ENCODE measurements at places on chromosomes 3 and 15.

DNA sequence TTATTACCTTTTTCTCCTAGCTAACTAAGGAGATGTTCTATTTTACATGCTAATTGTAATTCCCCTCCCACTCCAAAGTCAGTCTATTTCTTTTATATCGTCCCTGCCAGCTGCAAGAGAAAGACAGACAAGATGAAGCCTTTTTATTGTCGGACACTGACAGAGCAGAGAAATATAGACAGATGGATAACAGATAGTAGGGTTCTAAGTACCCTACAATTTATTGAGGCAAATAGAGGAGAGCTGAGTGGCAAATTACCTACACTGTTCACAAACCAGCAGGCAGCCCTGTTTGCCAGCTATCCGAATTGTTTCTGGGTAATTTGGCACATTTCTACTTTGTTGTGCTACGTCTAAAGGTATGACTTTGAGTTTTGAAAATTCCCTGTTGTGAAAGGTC is 392.3 kb upstream of the ZNF717 start:
- no peak for DNase-seq

DNA sequence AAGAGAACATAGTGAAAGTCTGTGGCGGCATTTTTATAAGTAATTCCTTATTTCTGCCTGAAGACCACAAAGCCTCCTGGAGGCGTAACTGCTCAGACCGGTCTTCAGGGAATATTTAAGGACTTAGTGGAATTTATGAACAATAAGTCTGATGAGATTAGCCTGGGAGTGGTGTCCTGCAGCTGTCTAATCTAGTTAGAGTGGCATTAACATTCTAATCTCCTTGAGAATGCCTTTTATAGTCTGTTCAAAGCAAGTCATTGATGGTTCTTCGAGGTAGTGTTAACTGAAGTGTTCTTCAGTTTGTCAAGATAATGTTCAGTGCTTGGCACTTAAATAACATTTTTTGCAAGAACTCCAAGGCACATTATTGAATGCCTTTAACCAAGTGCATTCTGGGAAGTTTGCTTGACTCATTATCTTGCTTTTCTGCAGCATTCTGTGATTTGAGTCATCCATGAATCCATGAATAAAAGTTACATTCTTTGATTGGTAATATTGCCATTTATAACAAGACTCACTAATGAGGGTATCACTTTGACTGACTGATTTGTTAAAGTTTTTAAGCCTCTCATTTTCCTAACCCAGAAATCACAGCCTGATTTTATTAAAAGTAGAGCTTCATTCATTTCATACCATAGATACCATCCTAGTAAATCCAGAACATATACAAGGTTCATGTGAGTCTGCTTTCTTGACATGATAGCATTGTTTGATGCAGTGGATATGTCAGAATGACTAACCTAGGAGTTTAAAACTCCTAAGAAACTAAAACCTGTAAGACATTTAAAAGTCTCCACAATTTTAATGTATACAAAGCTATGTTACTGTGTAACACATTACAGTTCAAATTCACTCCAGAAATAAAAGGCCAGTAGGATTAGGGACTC is 12.5 kb downstream of the RBM5 start:
- DNase-seq = no peak

DNA sequence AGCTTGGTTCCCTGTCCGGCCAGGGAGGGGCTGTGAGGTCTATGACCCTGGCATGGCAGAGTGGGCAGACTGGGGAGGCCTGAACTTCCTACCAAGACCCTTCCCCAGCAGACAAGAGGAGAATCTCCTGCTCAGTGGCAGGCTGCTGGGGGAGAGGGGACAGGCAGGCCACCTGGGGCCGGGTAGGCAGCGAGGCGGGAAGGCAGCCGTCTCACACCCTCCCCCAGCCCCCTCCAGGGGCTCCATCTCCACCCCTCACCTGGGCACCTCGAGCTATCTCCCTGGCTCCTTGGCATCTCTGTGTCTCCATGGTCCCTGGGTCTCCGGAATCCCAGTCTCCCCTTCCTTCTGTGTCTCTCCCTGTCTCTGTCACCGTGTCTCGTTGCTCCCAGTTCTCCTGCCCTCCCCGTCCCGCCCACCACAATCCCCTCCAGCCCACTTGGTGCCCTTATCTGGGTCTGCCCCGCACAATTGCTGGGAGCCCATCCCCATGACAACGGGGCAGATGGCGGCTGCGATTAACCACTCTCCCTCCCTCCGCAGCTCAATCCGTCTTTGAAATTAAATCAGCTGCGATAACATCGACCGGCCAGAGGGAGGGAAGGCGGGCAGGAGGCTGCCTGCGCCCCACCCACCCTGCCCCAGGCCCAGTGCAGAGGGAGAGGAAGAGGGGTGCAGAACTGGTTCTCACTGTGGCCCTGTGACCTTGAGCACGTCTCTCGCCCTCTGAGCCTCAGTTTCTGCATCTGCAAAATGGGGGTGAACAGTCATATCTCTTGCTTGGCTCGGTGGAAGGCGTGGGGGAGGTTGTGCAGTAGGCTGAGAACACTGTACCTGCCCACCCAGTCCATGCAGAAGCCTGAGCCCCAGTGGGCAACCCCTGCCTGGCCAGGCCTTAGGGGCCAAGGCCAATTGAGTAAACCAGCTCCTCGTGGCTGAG is 9.6 kb downstream of the DNAJB8 start:
- DNase-seq = no peak

DNA sequence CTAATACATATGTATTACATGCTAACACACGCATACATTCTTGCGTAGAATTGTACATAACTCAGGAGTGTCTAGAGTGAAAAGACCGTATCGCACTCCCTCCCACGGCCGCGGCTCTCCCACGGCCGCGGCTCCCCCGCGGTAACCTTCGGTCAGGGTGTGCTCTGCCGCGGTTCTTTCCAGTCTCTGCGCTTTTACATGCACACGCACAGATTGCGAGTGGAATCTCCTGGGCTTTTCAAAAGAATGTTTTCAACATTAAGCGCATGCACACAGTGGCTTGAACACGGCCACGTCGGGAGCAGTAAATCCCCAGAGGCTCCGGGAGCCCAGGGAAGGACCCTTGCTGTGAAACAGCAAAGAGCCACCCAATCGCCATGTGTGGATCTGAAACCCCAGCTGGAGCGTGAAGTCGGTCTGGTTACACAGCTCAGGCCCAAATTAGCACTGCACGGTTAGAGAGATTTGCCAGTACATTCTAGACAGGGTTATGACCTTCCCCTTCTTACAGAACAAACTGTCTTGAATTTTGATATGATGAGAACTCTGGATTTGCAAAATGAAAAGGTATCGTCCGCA is 805 bp upstream of the RGMA start:
- DNase-seq = no peak

GRCh38 chr15:87973501-87974215 is 282.9 kb downstream of the NTRK3 start:
- no peak for DNase-seq

- no peak for DNase-seq
Observed at GRCh38 chr3:173641696-173642095, 244.2 kb downstream of the NLGN1 start.

GRCh38 chr3:38163841-38164642 is 1.3 kb upstream of the OXSR1 start:
- no peak for DNase-seq

DNA sequence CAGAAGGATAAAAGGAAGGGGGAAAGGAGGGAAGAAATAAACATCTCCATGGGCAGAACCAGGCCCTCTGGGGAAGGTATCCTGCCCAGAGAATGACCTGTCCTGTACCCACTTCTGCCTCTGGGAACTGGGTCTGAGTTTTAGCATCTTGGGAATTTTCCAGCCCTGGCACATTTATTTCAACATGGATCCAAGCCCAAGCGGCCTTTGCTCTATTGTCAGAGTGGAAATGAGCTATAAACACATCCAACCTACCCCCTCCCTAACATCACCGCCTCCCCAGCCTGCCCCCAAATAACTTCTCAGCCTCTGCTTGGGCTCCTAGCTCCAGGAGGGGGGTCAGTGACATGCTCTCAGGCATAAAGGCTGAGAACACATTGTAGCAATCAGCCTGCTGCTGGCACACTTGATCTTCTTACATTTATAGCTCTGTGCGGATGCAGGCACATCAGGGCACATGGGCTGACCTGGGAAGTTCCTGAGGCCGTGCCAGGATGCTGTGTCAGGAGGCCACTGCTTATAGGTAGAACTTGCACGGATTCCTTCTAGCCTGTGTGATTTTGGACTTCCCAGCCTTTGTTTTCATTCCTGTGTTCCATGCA is 4.6 kb upstream of the OXTR start:
- DNase-seq = no peak

DNA sequence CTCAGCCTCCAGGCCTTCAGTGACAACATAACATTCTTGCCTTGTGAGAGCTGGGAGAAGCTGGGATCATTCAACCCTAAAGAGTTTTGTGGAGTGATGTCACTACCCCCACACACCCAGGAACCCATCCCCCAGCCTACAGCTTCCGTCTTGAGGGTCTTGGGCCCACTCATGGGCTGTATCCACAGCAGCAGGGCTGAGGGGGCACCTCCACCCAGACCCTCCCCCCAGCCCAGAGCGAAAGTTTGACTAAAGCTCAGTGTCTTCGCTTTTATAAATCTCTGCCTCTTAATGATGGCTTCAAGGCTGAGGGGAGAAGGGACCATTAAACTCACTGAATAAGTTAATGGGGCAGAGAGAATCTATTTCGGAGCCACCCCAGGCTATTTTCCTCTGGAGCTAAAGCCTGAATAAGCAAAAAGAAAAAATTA is 23.8 kb downstream of the NTRK3 start:
- DNase-seq = no peak

DNA sequence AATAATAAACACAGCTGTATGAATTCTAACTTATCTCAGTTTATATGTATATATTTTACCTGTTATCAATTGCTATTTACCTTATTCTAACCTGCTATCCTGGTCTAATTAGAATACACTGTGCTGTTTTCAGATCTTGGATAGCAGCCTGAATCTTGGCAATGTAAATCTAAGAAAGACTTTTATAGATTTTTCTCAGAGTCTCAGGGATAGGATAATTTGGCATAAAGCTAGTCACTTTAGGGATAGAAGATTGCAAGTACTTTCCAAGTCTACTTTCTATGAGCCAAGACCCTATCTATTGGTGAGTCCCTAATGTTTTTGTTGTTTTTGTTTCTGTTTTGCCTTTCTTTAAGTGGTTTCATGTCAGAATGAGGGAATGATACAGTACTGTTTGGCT is 695.7 kb downstream of the NAALADL2 start:
- DNase-seq = no peak

DNA sequence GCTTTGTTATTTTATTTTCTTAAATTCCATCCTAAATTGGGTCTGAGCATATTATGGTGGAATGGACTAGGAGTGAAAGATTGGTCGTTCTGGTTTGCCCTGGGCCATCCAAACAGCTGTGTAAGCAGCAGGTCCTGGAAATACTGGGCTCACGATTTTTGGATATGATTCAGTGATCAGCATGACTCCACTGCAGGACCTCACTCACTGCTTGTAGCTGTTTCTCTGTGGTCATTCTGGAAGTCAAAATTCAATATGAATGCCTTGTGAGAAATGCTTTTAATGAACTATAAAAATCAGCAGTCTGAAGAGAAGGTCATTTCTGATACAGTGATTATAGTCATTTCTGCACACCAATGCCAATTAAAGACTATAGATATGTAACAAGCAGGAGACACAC is 185.0 kb downstream of the RBMS3 start:
- DNase-seq = no peak

- DNase-seq = no peak
Observed at GRCh38 chr15:49673861-49674260, 53.0 kb downstream of the DTWD1 start.

GRCh38 chr3:175199961-175200360 is 340.8 kb downstream of the NAALADL2 start:
- no peak for DNase-seq

DNA sequence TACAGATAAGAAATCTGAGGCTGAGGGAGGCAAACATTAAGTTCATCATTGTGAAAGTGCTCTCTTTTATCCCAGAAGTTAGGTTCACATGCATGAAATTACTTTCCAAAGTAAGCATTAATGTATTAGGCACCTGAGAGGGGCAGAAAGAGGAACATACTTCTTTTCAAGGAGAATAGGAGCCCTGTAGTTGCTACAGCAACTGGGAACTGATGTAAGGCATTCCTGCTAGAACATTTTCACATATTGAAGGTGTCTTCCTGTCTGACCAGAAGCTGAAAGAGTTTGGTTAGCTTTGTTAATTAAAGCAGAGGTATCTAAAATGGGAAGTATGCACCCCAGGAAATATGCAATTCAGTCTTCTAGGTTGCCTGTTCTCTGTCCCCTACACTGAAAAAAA is 65.5 kb upstream of the ZBTB20 start:
- no peak for DNase-seq

DNA sequence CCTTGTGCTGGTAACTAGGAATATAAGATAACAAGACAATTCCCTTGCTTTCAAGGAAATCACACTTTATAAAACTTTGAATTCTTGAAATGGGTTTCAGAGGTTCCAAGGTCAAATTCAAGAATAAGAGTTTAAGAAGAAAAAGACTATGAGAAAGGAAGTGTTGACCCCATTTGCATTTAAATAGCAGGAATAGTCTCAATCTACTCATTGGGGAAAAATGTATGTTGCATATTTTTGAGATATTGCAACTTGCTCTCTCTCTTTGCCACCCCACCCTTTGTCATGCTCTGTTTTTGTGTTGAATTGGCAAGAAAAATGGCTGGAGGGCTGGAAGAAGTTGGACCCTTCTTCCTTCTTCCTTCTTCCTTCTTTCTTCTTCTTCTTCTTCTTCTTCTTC is 699.2 kb downstream of the TUSC7 start:
- no peak for DNase-seq

GRCh38 chr3:143951351-143951971 is 20.2 kb upstream of the DIPK2A start:
- no peak for DNase-seq

- no peak for DNase-seq
Observed at GRCh38 chr3:185728630-185729336, 96.1 kb downstream of the IGF2BP2 start.

DNA sequence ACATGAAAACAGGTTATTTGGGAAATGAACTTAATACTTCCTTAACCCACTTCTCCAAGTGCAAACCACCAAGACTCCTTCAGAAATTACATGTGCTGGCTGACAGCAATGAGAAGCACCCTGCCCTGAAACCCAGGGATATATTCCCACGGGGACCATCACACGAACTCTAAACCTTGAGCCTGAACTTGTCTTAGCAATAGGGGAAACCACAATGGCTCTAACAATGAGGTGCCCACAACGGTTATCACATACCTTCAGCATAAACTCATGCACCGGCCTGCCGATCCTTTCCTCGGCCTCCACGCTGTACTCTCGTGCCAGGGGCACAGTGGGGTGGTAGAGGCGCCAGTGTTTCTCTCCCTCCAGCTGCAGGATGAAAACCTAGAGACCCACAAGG is 13.4 kb downstream of the RIOX2 start:
- DNase-seq = no peak

DNA sequence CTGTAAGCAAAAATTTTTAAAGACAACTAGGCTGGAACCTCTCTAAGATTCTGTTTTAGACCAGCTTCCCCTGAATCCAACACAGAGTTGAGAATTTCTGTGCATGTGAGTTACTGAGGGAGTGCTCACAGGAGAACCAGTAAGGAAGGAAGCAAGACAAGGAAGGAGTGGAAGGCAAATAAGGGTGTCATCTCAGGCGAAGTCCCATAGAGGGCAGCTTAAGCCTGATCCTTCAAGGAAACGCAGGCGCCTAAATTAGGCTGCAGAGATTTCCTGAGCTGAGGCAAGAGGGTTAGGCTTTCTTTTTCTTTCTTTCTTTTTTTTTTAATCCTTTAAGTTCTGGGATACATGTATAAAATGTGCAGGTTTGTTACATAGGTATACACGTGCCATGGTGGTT is 36.2 kb upstream of the COL6A6 start:
- DNase-seq = no peak

- DNase-seq = no peak
Observed at GRCh38 chr15:39083213-39083612, 497.7 kb upstream of the THBS1 start.
